ENCODE measurements at places on chromosomes 13 and 19.

- DNase-seq, result no peak
Observed at GRCh38 chr13:36752673-36753072, 66.3 kb upstream of the RFXAP start.

DNA sequence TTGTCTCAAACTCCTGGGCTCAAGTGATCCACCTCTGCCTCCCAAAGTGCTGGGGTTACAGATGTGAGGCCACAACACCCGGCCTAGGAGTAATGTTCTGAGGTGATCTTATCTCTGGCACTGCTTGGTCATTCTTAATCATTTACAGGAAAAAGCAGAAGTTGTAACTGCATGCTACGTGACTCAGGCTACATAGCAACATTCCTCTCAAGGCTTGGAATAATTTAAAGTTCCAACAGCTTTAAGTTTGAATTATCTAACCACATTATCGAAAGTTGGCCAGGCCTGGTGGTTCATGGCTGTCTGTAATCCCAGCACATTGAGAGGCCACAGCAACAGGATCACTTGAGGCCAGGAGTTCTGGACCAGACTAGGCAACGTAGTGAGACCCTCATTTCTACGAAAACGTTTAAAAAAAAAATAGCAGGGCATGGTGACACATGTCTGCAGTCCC, 3.9 kb upstream of the B9D2 start:
- DNase-seq, result no peak

- DNase-seq, result no peak
Observed at GRCh38 chr13:24683838-24684599, 3.8 kb downstream of the ATP12A start.

DNA sequence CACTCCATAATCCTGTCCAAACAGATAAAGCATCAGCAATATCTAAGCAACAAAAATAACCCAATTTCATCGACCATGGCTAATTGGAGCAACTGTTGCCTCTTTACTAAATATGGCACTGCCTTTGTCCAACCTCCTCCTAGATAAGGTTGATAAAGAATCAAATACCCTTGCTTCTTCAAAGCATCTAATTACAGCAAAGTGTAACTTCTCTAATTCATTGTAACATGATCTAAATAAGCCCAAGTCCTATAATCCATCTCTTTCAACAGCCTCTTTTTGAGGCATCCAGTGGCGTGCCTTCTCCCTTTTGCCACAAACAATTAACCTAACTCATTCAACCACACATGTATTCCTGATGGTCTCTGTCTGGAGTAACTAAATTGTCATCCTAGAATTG, 81.7 kb upstream of the KLHL1 start:
- DNase-seq, result peak; percentile 83

- no peak for DNase-seq
Observed at GRCh38 chr19:30567536-30568232, 195.5 kb downstream of the ZNF536 start.

DNA sequence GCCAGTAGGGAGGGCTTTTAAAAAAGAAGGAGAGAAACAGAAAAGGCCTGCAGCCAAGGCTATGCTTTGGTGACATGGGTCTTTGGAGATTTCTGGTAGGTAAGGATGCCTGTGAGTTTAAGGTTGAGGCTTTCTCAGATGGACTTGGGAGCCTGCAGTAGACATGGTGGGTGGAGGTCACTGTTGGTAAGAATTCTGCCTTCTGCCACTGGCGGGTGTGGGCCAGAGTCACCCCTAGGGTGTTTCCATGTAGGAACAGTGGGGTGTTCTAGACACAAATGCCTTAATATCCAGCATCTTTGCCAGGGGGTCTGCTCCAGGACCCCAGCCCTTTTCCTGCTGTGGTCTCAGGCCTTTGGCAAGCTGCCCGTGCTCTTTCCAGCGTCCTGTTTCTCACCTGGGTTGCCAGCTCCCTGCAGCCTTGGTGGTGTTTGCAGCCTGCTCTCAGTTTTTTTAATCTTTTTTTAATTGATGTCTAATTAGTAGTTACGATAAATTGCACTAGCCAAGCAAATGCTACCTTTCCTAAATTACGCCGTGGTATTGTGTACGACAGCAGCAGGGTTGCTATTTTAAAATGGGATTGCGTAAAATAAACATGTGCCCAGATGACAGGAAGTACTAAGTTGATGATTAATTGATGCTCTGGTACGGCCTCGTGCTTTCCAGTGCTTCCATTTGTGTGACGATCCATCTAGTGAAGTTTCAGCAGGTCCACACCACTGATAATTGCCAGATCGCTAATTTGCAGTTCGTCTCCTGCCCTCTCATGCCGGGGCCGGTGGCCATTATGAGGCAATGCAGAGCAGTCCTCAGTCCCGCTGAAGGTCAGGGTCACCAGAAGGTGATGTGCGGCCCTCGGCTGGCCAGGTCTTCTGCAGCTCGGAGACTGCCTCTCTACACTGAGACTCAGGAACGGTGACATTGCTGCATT, 35.3 kb upstream of the NPAS1 start:
- DNase-seq, result no peak

DNA sequence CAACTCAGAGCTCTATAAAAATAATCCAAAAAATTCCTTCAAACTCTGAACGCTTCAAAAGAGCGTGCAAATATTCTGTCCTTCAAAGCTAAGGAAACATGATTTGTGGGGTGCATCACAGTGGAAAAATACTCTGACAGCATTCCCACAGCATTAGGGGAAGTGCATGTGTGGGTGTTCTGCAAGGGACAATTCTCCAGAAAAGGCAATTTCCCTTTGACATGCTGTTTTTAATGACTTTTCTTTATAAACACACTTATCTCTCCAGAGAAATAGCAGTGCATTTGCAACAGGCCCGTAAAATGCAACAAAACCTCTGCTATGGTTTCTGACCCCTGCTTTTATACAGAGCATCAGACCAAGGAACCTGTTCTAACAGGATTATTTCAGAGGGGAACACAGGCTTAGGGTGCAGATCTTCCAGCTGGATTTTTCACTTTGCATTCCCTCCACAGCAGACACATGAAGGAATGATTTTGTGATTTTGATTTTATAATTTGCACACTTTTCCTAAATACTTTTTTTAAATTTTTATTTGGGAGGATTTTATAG, 42.6 kb downstream of the KL start:
- no peak for DNase-seq

- no peak for DNase-seq
Observed at GRCh38 chr19:10019246-10019645, 6.0 kb downstream of the RDH8 start.

- DNase-seq, result no peak
Observed at GRCh38 chr19:46386151-46386550, 27.2 kb downstream of the CCDC8 start.

DNA sequence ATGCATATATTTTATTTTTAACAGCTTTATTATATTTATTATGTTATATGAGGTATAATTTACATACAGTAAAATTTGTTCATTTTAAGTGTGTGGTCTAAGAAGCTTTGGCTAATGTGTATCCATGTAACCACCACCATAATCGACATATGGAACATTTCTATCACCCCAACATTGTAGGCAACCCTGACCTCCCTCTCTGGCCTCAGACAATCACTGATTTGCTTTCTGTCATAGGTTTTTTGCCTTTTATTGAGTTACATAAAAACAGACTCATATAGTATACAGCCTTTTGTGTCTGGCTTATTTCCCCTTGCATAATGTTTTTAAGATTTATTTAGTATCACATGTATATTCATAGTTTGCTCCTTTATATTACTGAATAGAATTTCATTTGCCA, 90.7 kb upstream of the KL start:
- DNase-seq, result no peak

DNA sequence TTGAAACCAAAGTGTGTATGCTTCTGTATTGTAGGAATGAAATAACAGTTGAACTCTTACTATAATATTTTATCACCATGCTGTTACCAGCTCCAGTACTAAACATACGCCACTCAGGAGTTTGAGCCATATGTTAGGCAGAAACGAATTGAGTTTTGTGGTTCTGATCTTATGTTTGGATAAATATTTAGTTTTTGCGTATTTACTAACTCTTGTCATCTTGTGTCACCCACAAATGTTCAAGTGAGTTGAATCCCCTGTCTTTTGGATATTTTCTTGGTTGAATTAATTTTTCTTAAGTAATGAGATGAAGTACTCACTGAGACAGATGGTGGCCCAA, 1.5 kb downstream of the FNDC3A start:
- DNase-seq, result no peak

GRCh38 chr13:75762076-75762937, 126.2 kb downstream of the LMO7 start:
- DNase-seq, result no peak

GRCh38 chr13:112532837-112533745, 54.9 kb downstream of the TUBGCP3 start:
- no peak for DNase-seq

DNA sequence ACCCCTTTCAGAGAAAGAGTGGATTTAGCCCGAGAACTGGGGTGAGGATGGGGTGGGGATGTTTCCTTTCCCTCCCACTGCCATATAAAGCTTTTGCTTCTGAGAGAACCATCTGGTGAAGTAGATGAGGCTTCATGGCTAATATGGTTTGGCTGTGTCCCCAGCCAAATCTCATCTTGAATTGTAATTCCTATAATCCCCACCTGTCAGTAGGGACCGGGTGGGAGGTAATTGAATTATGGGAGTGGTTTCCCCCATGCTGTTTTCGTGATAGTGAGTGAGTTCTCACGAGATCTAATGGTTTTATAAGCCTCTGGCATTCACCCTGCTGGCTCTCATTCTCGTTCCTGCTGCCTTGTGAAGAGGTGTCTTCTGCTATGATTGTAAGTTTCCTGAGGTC, 270.9 kb downstream of the LMO7 start:
- DNase-seq, result no peak

GRCh38 chr13:102683637-102684036, 11.2 kb downstream of the METTL21C start:
- no peak for DNase-seq

GRCh38 chr13:113938716-113939115, 35.2 kb downstream of the C13orf46 start:
- no peak for DNase-seq

GRCh38 chr19:36060430-36060829, 5.7 kb downstream of the WDR62 start:
- DNase-seq, result no peak

DNA sequence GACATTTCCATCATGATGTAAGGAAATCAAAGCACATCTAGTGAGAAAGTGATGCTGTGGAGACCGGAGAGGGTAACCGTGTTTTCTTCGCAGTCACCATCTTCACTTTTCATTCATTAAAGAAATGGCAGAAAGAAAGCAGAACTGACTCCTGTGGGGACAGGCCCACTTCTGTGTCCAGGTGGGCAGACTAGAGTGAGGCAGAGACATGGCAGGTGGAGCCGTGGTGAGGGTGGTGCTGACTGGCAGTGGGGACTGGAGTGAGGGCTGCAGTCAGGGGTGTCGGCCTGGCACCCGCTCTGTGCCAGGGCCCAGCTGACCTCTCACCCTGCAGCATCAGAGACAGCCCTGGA, 71.4 kb upstream of the MCF2L start:
- DNase-seq, result no peak

DNA sequence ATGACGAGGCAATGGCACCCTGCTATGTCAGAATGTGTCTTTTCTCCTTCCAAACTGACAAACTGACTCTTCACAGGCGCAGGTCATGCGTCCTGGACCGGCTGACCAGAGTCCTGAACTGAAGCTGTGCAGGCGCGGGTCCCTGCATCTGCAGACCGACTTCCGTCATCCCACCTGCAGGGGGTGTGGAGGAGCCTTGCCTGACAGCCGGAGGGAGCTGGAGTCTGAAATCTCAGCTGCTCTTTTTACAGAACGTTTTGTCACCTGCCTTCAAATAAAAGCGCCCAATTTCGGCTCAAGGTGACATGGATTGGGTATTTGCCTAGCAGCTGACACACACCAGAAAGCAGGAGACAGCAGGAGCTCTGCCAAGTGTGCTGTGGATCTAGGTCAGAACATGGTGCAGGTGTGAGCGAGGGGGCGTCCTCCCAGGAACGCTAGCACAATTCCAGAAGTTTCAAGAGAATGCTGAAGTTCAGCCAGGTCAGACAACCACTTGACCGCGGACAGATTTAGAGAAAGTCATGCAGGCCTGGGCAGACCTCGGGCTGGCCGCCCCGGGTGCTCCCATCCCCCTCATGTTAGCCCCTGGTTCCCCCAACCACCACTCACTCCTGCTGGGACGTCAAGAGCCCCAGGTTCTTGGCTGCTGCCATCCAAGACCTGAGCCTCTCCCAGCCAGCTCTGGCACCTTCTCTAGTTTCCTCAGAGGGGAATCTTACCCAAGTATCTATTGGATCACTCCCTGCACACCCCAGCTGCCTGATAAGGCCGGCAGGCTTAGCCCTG, 32.8 kb downstream of the ELL start:
- DNase-seq, result no peak

DNA sequence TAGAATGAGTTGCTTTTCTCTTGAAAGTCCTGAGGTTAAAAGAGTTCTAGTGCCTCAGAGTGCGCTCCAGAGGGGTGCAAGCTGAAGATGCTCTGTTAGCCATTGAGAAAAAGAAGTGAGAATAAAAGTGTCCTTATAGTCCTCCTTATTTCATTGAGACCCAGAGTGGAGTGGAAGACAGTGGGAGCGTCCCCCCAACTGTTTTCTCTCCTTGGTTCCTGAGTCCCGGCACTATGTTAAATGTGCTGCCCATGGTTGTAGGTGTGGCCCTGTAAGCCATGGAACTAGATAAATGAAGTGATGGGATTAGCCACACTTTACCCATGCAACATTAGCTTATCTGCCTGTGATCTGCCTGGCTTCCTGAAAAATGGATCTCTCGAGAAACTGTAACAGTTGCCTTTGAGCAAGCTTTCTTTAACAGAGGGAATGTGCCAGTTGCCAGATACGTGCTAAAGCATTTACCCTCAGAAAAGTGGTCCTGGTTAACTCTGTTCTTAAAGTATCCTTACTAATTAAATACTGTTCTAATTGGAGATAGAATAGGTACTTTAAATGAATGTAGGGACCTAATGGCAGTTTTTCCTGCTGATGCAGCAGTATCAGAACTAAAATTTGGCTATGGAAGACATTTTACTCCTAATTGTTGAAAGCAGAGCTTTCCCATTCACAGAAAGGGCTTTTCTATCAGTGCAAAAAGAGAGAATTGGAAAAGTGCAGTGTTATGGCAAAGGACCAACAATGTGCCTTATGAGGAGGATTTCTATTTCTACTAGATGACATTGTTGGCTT, 21.4 kb upstream of the PSG9 start:
- no peak for DNase-seq

DNA sequence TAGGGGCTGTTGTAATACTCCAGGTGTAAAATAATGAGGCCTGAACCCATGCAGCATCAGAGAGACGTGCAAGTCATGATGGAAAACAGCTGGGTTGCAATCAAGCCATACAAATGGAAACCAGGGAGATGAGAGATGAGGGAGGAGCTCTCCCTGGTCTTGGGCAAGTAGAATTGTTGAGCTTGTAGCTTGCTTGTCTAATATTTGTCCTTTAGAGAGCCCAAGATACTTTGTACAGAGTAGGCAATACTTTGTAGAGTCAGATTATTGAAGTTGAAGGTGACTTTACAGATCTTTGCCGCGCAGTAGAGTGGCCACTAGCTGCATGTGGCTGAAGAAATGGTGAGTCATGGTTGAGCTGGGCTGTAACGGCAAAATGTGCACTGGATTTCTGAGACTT, 8.3 kb downstream of the ATP8A2 start:
- no peak for DNase-seq

- no peak for DNase-seq
Observed at GRCh38 chr19:2309734-2310362, 1.9 kb upstream of the LINGO3 start.

- DNase-seq, result no peak
Observed at GRCh38 chr19:35320065-35320713, 8.8 kb upstream of the CD22 start.
